ENCODE measurements at places on chromosomes 13 and 19. TPM values are rescaled to one million over a fixed set of nuclear protein-coding genes. Genes with fewer than 3 reads are reported as not detected.

The FCER2 gene
- 0.39 TPM for polyA plus RNA-seq

The ATP4A gene
- 0.10 TPM for polyA plus RNA-seq

The CEACAM21 gene
- polyA plus RNA-seq = 2.2 TPM

The KCNN4 gene
- not detected for polyA plus RNA-seq

The ADPRHL1 gene
- 78.2 TPM for polyA plus RNA-seq

The KLK12 gene
- polyA plus RNA-seq = not detected

The PLD3 gene
- 866 TPM for polyA plus RNA-seq

The KLK8 gene
- not detected for polyA plus RNA-seq

The VSTM2B gene
- polyA plus RNA-seq = not detected

The LHB gene
- 2.7 TPM for polyA plus RNA-seq

The PTPRS gene
- polyA plus RNA-seq = 46.0 TPM

The NACC1 gene
- 13.3 TPM for polyA plus RNA-seq

The C13orf42 gene
- not detected for polyA plus RNA-seq

Measured in cardiac muscle cell (in vitro differentiated cells and primary cell).